Spinal cord (tissue), 10 donors: ENCODE measurements at places on chromosomes 11 and 22.

- DNase-seq, result no peak
These were observed 1.5 kb upstream of the GRAMD4 start for GRCh38 chr22:46618667-46619066.

DNA sequence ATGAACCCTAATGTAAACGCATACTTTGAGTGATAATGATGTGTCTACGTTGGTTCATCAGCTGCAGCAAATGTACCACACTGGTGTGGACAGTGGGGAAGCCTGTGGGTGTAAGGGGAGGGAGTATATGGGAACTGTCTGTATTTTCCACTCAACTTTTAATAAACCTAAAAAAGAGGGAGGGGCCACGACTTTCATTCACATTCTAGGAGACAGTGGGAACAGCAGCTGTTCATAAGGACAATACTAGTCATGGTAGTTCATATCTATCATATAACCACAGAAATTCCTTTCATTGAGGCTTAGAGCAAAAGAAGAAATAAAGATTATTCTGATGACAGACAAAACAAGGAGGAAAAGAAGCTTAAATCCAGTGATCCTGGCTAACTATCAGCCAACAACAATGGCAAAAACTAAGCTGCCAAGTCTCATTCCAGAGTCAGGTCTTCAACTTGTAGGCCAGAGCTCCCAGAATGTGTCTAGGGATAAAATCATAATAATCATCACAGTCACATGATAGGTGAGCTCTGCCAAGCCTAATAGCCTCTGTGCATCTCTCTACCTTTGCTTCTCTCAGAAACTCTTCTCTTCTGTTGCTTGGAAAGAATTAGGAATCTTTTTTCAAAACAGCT is 59.4 kb upstream of the CHRM4 start:
- no peak for DNase-seq

DNA sequence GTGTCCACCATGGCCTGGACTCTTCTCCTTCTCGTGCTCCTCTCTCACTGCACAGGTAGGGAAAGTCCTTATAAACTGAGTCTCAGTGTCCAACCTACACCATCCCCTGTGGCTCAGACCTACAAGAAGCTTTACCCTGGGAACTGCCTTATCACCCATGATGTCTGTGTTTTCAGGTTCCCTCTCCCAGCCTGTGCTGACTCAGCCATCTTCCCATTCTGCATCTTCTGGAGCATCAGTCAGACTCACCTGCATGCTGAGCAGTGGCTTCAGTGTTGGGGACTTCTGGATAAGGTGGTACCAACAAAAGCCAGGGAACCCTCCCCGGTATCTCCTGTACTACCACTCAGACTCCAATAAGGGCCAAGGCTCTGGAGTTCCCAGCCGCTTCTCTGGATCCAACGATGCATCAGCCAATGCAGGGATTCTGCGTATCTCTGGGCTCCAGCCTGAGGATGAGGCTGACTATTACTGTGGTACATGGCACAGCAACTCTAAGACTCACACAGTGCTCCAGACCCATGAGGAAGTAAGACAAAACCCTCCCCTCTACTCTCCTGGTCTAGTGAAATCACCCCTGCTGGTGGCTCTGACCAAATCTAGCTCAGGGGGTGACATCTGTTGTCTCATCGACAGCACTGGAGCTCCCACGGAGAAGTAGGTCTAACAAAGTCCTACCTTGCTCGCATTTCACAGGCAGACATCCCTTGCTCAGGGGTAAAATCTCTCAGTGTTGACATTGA is 74.3 kb downstream of the VPREB1 start:
- DNase-seq, result no peak

- no peak for DNase-seq
These were observed 22.7 kb upstream of the OR52M1 start for GRCh38 chr11:4522339-4522738.

- DNase-seq, result no peak
These were observed 76.6 kb downstream of the MYO18B start for GRCh38 chr22:25818541-25818940.

DNA sequence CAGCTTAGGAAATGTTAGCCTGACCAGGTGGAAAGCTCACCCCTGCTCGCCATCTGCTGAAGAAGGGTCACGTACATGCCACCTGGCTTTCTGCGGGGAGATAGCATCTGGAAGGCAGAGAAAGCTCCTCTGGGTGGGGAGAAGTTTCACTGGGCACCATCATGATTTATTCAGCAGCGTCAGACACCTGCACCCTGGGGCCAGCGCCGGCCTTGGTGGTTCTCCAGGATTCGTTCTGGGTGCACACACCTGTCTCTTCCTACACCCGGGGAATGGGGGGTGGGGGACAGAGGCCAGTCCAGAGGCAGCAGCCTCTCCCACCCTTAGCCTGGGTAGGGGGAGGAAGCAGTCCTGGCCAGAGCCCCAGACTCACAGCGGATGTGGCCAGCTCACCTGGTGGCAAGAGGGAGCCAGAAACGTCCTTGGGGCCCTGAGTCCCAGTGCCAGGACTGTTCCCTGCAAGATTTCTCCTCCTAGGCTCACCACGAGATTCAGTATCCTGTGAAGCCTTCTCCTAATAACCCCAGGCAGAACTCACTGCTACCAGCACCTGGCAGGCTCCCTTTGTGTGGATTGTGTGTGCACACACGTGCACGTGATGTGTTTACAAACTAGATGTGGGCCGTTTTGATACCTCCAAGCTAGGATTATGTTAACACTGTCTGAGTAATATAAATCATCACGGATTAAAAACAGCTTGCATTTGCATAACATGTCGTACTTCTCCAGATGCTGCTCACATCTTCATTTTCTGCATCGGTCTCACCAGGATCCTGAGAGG is 17.3 kb upstream of the RASD2 start:
- DNase-seq, result no peak

- DNase-seq, result no peak
These were observed 122.7 kb downstream of the GRIA4 start for GRCh38 chr11:105732611-105733010.

DNA sequence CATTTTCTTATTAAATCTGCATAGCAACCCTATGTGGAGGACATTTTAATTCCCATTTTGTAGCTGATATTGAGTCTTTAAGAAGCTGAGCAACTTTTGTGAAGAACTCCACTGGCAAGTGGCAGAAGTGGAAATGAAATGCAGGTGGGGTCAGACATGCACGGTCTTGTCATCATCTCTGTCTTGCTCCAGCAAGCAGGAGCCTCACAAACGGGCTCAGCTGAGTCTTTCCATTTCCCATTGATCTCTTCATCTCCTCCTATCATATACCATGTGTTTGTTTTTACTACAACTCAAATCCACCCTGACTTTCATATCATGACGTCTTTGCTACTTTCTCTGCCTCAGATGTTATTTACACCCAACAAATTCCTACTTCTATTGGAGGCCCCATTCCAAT is 97.9 kb upstream of the TENM4 start:
- no peak for DNase-seq

DNA sequence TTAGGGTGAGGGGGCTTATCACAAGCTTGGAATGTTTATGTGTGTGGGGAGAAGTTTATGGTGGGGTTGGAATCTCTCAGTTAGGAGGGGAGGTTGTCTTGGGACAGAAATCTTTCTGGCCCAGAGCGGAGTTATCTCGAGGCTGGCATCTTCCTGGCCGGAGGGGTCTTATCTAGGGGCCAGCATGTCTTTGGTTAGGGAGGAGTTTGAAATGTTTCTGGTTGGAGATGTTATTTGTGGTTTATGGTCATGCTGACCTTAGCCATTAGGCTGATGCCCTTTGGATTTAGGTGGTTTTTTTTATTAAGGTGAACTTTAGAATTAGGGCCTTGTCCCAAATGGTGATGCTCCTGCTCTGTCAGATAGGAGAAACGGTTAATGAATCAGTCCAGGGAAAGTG is 7.9 kb upstream of the RBMXL2 start:
- DNase-seq, result no peak

GRCh38 chr11:92556431-92556830 is 331.8 kb downstream of the FAT3 start:
- no peak for DNase-seq

- no peak for DNase-seq
These were observed 177.8 kb downstream of the CEP164 start for GRCh38 chr11:117505285-117505970.

- no peak for DNase-seq
These were observed 5.0 kb upstream of the MTFP1 start for GRCh38 chr22:30420347-30421125.

DNA sequence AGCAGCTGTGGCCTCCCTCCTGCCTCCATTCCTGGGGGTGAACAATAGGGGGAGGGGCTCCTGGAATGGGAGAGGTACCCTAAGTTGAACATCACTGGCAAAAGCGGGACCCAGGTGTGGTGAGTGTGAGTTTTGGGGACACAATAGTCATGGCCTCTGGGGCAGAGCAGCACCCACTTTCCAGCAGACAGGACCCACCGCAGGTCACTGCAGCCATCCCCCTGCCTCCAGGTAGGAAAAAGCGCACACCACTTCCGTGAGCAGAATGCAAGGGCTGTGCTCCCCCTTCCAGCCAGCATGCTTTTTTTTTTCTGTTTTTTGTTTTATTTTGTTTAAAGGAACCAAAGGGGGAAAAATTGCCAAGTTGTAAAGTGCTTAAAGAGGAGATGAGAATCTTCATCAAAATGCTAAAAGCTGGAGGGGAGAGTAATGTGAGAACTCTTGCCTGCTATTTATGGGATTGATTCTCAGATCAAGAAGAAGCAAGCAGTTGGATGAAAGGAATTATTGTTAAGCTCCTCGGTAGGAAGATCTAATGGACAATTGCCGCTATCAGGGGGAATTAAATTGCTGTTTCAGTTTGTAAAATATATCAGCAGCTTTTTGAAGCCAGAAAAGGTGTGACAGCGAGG is 152.9 kb downstream of the FEZ1 start:
- DNase-seq, result peak; percentile 83

DNA sequence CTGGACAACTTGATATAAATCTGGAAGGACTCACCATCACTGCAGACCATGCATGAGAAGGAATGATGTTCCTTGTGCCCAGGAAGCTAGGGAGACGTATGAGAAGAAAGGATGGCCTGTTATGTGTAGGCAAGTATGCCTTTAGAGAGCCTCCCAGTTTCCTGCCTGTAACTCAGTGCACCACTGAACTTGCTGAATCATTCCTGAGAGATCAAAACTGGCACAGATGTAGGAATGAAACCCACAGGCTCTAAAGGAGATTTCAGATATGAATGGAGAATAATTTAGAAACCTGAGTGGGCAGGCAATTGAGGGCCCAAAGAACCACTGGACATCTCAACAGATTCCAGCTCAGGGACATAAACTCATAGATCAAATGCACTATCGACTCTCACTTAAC is 38.4 kb upstream of the PRSS23 start:
- no peak for DNase-seq

DNA sequence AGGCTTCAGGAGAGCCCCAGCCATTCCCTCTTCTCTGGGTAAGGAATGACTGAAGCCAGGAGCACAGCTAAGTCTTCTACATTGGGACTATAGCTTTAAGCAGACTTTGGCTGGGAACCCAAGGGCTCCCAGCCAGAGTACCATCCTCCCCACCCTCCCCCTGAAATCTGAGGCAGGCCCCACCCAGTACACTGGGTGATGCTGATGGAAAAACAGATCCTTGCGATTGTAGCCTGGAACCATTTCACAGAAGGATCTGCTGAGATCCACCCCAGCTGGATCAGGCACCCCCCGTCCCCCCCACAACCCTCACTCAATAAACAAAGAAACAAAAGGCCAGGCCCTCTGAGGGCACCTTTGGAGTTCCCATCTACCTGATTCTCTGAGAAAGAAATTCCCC is 39.8 kb downstream of the IL18BP start:
- no peak for DNase-seq

- DNase-seq, result no peak
These were observed 23.8 kb downstream of the SLC6A5 start for GRCh38 chr11:20623252-20623651.

- no peak for DNase-seq
These were observed 802.0 kb downstream of the DLG2 start for GRCh38 chr11:84825106-84825660.

- no peak for DNase-seq
These were observed 15.0 kb upstream of the TRIM44 start for GRCh38 chr11:35647421-35648093.

GRCh38 chr11:94563176-94563847 is 3.9 kb upstream of the PIWIL4 start:
- no peak for DNase-seq

GRCh38 chr11:59403546-59403945 is 22.7 kb downstream of the OR5A2 start:
- DNase-seq, result no peak

DNA sequence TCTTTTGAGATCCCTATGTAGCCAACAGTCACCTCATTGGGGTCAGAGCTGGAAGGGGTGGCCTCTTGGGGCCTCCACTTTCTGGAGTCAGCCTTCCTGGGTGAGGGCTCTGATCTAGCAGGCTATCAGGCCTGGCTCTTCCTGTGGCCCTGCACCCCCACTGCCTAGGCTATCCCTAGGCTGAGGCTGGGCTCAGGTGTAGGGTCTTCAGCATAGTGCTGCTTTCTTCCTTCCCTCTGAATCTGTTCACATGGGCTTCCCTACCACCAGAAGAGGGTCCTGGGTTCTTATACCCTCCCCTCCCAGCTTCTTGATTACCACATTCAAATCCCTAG is 456 bp upstream of the SPI1 start:
- DNase-seq, result no peak

- DNase-seq, result no peak
These were observed 11.9 kb upstream of the SYTL2 start for GRCh38 chr11:85822814-85823213.

GRCh38 chr22:17242641-17243040 is 23.4 kb upstream of the ADA2 start:
- no peak for DNase-seq
